ENCODE measurements at places on chromosomes 5 and 9.

DNA sequence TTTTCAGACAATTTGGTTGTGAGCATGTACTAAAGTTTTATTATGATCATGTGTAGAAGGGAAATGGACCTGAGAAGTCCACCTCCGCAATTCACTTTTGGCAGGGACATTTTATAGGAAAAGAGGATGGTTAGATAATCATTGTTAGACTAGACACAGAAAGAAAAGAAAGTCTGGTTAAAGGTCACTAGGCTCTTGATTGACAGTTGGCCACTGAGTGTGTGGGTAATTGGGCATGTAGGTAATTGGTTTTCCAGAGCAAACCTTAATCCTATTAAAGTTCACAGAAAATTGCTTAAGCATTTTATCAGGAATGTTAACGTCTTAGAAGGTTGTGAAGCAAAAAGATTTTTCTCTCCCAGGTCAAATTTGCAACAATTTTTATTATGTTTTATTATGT lies 158.5 kb upstream of the CLINT1 start:
- no peak for DNase-seq

GRCh38 chr5:55140908-55141665 lies 18.9 kb upstream of the GPX8 start:
- DNase-seq = no peak

- DNase-seq = no peak
Measured at GRCh38 chr5:17230191-17230590, 12.8 kb downstream of the BASP1 start.

DNA sequence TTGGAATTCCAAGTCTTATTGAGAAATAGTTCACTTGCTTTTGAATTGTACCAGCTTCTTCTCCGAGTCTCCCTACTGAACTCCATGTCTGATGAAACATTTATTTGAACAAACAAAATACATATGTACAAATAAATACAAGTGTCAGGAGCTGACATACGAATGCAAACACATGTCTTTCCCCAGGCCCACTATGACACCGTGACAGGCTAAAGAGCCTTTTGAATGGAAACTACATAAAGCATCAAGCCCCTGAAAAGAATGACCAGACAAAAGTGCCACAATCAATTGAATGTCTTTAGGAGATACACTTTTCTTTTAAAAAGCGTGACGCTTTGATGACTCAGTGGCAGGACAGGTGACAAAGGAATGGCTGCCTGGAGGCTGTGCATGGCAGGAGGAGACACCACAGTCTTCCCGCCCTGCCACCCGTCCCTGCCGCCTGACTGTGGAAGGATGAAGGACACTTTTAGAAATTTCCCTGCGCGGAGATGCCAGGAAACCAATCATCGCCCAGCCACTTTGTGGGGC lies 112.4 kb upstream of the BNC2 start:
- DNase-seq = no peak
